ENCODE measurements at places on chromosomes 2 and 18.

DNA sequence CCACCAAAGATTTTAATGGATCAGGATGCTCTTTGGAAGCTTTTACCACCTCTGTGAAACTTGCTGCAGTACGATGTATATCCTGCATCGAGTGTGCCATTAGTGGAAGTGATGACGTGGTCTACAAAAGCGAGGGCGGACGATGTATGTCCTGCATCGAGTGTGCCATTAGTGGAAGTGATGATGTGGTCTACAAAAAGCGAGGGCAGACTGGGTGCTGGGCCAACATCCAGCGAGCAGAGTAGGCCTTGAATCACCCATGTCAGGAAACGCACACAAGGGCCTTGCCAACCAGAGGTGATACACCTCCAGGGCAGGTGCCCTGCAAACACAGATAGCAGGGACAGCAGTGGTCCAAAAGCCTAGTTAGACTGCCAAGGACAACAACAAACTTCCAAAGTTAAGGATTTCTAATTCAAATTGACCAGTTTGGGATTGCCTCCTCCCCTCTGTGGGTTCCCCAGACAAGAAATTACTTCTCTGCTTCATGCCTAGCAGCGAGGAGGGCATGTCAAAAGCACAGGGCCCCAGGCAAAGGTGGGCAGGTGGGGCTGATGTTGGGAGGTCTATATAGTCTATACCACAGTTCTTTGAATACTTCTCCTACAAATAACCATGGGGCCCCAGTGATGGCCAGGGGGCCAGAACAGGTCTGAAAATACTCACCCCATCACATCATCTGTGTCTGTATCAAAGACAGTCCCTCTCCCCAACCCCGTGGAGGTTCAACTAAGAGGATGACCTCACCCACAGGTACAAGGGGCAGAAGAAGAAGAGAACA lies 70.2 kb downstream of the ADD2 start:
- no peak for DNase-seq

DNA sequence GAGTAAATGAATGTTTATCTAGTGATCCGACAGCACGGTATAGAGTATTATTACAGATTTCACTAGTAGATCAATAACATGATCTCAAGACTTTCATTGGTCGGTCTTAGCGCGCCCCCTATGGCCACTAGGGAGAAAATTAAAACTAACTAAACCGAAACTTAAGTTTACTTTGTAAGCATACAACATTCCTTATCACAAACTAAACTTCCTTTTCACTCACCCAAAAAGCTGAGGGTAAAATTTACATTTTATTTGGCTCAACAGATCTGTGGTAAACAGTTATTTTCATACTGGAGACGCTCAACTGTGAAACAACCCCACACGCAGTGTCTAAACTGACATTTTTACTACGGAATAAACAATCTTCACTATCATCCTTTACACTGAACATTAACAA lies 215.6 kb upstream of the MAP2 start:
- DNase-seq: peak; percentile 1

DNA sequence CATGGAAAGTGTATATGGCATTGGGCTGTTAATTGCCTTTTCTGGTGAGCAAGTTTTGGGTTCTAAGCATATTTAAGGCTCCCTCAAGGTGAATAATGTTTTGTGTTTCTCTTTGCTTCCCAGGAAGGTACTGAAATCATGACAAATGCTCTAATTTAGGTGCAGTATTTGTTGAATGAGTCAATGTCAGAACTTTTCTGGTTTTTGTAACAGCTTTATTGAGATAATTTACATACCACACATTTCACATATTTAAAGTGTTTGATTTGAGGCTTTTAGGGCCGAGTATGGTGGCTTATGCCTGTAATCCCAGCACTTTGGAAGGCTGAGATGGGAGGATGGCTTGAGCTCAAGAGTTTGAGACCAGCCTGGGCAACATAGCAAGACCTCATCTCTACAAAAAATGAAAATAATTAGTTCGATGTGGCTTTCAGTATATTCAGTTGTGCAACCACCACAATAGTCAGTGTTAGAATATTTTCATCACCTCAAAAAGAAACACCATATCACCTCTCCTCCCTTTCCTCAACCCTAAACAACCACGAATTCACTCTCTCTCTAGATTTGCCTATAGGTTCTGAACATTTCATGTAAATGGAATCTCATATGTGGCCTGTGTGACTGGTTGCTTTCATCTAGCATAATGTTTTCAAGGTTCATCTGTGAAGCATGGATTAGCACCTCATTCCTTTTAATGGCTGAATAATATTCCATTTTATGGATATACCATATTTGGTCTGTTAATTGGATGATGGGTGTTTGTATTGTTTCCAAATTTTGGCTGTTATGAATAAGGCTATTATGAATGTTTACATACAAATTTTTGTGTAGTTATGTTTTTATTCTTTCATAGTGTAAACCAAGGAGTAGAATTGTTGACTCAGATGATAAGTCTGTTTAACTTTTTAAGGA lies 54.9 kb downstream of the MGAT5 start:
- DNase-seq: no peak

DNA sequence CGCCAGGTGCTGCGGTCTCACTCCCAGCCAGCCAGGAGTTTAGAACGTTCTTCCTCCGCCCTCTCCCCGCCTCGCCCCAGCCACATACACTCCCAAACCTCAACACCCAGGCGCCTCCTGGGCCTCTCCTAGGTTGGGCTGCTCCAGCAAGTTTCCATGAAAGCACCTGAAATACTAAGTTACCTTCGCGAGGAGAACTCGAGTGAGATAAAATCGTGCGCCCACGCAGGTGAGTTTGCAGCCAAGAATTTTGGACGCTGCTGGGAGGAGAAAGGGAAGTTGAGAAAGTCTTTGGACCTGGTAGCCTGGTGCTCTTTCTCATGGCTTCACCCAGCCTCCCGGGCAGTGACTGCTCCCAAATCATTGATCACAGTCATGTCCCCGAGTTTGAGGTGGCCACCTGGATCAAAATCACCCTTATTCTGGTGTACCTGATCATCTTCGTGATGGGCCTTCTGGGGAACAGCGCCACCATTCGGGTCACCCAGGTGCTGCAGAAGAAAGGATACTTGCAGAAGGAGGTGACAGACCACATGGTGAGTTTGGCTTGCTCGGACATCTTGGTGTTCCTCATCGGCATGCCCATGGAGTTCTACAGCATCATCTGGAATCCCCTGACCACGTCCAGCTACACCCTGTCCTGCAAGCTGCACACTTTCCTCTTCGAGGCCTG lies at the start of gene GPR39:
Gene GPR39, plus strand, starts transcription at position 83 of the 673 bp plus-strand sequence.
- DNase-seq: no peak

DNA sequence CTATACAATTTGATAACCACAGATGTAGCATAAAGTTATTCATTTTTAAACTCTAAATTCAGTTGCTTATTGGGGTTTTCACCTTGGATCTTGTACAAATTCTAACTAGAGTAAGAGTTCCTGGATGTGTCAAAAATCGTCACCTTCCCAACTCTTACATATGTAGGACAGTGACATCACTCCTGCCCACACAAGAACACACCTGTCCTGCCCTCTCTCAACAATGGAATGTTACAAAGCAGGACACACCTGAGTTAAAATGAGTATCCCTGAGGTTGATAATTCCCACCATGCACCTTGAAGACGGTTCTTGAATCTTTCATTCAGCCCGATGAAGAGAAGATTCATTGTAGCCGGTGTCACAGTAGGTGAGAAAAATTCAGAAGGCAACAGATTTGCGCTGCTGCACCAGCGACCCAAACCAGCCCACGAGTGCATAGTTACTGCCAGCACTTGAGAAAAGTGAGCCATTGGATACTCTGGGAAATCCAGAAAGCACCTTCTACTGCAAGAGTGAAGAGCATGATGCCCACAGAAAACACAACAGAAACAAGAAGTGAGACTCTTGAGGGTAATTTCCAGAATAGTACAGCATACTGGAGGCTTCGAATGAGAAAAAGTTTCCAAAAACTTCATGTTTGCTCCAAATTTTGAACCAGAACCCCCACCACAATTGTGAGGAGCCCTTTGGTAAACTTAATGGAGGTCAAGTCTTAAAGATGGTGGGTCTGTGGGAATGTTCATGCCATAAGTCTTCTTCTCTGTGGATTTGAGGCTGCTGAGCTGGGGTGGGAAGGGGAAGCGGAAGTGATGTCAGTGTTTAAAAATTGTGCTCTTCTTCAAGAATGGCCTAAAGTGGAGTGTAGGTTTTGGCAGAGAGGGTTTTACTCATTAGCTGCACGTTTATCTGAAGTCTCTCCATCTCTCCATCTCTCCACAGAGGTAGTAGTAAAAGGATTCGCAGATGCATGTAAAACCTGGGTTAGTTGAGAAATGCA lies 34.7 kb upstream of the ADAM23 start:
- DNase-seq: no peak

DNA sequence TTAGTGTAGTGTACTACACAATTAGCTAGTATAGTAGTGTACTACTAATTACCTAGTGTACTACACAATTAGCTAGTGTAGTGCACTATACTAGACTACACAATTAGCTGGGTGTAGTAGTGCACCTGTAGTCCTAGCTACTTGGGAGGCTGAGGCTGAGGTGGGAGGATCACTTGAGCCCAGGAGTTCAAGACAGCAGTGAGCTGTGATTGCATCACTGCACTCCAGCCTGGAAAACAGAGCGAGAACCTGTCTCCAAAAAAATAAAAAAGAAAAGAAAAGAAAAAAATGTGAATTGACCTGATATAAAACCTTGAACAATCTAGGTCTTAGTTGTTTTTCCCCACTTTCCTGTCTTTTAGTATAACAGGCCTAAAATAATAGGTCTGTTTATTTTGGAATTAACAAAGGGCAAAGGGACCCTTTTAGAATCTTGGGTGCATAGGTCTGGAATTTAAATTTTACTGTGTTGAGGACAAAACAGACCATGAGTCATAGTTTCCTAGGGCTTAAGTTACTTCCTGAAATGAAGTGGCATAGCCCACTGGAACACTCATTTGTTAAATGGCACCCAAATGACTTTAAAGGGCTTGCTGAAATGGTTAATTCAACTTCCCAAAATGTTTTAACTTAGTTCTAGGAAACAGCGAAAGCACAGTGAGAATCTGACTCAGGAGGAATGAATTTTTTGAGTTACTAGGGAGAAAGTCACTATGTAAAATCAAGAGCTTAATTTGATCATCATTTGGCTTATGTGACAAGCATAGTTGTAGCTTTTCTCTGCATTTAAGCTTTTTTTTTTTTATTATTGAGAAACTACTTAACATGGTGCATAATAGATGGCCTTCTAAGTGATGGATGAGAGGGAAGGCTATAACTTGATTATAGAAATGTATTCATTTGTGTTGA lies 50.7 kb upstream of the ARL5A start:
- DNase-seq: peak; percentile 39

GRCh38 chr18:72700961-72701710 lies 157.0 kb upstream of the CBLN2 start:
- DNase-seq: no peak

DNA sequence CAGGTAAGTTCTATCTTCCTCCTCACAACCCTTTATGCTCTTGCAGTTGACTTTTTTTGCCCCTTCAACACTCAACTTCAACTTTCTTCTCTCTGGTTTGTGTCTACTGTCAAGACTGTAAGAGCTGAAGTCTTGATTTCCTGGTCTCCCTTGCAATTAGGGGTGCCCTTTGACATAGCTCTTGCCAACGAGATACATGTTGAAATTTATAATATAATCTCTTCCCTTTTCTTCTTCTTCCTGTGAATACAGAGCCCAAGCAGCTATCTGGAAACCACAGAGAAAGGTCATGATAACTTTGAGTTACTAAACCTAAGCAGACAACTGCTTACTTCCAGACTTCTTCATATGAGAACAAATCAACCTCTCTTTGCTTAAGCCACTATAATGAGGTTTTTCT lies 163.5 kb downstream of the MC4R start:
- DNase-seq: no peak

DNA sequence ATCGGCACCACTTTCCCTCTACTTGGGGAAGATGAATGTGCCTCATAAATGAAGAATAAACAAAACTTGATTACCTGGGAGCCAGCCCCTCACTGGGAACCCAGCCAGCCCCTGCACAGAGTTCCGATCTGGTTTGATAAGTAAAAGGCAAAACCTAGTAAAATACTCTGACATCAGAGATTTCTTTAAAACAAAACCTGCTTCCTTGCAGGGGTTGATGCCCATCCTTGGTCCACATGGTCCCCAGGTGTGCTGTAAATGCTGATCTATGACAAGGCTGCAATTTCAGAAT lies 218.8 kb upstream of the APCDD1 start:
- DNase-seq: no peak

DNA sequence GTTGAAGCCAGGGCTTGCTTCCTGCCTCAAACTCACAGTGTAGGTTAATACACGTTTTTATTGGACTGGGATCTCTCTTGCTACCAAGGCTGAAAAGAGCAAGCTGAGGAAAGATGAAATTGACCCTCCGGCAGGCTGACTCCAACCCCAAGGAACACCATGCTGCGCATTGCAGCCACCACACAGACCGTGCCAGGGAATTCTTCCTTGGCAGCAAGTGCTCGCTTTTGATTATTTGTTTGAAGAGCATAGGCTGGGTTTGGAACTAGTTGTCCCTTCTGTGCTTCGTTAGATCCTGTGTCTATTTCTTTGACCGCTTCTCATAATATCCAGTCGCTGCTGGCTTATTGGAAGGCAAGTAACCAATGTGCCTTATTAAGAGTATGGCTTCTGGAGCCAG lies 34.4 kb upstream of the DARS1 start:
- no peak for DNase-seq

GRCh38 chr2:20052861-20053281 lies 1.4 kb upstream of the LAPTM4A start:
- no peak for DNase-seq

- DNase-seq: no peak
These were observed 131.3 kb downstream of the CCDC148 start for GRCh38 chr2:158325031-158325781.

DNA sequence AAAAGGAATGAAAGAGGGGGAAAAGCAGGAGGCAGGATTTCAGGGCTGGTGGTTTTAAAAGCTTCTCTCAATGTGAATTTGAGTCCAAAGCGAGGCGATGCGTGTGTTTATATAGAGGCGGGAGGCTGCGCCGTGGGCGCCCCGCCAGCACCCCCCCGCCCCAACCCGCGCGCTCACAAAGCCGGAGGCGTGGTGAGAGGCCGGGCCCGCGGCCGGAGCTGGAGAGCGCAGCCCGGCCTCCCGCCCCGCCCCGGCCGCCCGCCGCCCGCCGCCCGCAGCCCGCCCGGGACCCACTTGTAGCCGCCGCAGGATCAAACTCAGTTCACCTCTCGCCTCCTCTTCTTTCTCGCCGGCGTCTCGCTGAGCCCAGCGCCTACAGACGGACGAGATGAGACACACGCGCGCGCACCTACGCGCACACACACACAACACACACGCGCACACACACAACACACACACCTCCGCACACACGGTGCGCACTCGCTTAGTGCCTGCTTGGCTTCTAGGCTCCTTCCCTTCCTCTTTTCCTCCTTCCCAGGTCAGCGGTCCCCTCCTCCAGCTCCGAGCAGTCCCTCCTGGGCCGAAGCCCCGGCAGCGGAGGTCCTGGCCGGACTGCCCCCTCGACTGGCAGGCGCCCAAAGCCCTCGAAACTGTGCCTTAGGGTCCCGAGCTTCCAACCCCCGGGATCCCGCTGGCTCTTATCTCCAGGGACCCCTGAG lies 1.3 kb upstream of the CYP26B1 start:
- no peak for DNase-seq

- no peak for DNase-seq
These were observed 1.6 kb downstream of the NMUR1 start for GRCh38 chr2:231528636-231529030.

- DNase-seq: no peak
These were observed 1.3 kb downstream of the PTPN2 start for GRCh38 chr18:12882453-12883371.

GRCh38 chr2:152413228-152414030 lies 78.5 kb downstream of the FMNL2 start:
- DNase-seq: no peak

GRCh38 chr18:61738042-61738441 lies 154.8 kb downstream of the RNF152 start:
- no peak for DNase-seq

All from GDM1 (cell line).